ENCODE measurements at places on chromosomes 4 and X.

GRCh38 chrX:85988353-85988752 is 59.0 kb downstream of the CHM start:
- no peak for DNase-seq

DNA sequence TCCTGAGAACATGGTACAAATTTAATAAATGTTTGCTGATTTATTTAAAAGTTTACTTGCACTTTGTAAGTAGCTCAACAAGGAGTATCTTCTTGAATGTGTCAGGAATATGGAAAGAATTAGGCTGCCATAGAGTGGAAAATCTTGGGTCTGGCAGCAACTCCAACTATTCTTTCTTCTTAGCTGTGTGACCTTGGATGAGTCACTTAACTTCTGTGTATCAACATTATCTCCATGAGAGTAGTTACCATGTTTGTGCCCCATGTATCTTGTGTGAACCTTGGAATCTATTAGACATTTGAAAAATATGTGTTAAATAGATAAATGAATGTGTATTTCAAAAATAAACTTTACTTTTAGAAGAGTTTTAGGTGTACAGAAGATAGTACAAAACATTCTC is 348.8 kb downstream of the GBA3 start:
- DNase-seq = no peak

DNA sequence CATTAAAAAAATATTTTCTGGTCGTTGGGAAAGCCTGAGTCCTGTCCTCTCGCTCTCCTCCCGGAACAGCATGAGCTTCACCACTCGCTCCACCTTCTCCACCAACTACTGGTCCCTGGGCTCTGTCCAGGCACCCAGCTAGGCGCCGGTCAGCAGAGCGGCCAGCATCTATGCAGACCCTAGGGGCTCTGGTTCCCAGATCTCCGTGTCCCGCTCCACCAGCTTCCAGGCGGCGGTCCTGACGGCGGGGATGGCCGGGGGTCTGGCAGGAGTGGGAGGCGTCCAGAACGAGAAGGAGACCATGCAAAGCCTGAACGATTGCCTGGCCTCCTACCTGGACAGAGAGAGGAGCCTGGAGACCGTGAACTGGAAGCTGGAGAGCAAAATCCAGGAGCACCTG is 807.2 kb upstream of the NDST4 start:
- no peak for DNase-seq

GRCh38 chr4:131609039-131609438 is 1540.1 kb upstream of the PCDH10 start:
- DNase-seq = no peak

DNA sequence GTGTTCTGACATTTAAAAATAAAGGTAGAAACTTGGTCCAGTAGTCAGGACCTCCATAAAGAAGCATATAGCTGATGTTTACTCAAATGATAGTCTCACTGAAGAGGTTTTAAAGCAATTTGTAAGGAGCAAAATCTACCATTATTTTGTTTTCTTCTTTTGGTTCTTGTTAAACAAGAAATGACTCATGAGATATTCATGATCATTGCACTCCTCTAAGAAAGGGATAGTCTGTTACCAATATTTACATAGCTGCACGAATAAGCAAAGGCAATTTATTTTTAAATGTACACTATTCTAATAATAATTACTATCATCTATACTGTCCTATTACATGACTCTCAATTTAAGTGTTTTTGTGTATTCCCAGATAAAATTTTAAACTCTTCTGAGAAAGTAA is 397.9 kb downstream of the FAM47B start:
- no peak for DNase-seq

DNA sequence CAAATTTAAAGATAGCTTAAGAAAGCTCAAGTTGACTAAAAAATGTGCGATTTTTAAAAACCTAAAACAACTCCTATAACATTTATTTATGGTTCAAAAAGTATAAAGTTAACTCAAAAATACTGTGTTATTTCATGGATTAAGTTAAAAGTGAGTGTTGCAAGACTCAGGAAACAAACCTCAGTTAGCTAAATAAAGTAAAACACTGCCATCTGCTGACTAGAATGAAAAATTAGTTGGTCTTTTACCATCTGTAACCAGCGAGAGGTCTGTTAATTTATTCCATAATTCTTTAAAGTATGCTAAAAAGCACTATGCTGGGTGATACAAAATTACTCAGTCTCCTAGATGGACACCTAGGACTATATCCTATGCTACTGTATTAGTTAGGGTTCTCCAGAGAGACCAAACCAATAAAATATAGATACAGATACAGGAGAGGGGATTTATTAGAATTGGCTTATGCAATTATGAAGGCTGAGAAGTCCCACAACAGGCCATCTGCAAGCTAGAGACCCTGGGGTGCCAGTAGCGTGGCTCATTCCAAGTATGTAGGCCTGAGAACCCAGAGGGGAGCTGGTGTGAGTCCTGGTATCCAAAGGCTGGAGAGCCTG is 4.9 kb upstream of the WDFY3 start:
- no peak for DNase-seq

DNA sequence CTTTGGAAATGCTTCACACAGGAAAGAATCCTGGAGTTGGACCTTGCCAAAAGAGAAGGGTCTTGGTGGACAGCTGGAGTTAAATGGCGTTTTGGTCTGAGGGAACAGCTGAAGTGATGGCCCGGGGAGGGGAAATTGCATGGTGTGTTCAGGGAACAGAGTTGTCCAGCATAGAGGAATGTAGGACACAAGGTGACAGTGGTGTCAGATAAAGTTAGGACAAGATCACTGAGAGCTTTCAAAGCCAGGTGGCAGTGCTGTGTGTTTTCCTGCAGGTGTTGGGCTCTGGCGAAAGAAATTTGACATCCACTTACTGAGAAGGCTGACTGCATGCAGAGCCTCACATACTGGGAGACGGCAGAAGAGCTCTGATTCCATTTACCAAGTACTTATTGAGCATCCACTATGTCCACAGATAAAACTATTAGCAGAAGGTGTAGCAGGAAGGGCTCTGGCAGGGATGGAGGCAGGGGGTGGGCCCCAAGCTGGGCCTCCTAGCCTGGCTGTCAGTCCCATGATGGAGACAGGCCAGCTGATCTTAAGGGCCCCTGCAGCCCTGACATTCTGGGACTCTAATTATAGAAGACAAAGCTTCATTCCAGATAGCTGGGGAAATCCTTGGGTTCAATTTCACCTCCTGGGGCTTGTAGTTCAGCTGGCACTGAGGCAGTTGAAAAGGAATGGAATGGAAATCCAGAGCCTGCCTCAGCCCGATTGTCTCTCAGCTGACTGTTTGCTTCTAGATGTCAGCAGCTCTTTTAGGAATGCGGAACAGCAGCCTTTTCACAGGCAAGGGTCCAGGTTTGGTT is 150.2 kb upstream of the MAMLD1 start:
- no peak for DNase-seq

- no peak for DNase-seq
Measured at GRCh38 chr4:173934201-173934600, 349.3 kb downstream of the FBXO8 start.

DNA sequence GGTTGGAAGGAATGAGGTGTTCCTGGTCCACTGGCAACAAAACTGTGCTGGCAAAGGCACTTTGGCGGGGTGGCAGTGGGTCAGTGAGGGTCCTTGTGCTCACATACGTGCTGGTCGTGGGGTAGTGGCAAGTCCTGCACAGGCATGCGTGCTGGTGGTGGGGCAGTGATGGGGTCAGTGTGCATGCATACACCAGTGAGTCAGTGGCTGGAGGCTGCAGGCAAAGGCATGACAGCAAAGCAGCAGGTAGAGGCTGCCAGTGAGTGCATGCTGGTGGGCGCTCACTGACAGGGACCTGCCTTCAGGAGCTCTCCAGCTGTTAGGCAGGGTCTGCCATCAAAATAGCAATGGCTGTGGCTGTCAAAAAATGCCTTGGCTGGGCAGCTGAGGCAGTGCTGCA is 42.1 kb downstream of the TMPRSS11E start:
- no peak for DNase-seq

- DNase-seq = no peak
Measured at GRCh38 chrX:13263560-13264251, 56.1 kb downstream of the ATXN3L start.

- peak; percentile 72 for DNase-seq
Measured at GRCh38 chr4:25030277-25031076, at the start of gene LGI2. LGI2 (minus strand) TSS chr4:25030946; CDS start chr4:25030693, 253 bp downstream.
